ENCODE measurements at places on chromosomes 4 and X.

DNA sequence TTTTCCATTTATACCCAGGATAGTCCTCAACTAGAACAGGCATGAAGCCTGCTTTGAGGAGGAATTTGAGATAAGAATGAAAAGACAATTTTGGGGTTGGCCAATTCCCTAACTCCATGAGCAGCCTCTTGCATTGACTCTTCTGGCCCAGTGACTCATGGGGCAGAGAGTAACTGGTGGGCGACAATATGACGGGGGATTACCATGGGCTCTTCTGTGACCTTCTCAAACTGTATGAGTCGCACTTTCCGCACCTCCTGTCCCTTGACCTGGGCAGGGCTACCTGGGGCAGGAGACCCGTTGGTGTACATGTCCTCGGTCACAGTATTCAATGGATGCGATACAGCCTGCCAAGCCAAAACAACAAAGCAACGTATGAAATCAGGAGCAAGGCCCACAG is 13.3 kb downstream of the MPP1 start:
- DNase-seq = no peak

GRCh38 chr4:154004507-154005170 is 215.8 kb upstream of the SFRP2 start:
- DNase-seq = no peak

DNA sequence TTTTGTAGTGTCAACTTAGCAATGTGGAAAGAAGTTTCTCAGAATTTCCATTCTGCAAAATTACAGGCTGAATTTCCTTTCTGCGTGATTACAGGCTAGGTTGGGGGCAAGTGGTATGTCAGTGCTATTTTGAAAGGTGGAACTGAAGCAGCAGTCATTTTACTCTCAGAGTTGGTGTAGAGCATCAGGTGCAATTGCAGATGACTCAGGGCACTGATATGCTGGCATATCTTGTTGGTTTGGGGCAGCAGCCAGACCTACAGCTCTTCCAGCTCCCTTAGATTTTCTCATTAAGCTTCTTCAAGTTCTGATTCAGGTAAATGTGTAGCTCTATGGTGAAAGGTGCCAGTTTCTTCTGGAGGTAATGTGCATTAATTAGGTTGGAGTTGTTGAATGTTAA is 930.7 kb upstream of the PCDH10 start:
- no peak for DNase-seq

DNA sequence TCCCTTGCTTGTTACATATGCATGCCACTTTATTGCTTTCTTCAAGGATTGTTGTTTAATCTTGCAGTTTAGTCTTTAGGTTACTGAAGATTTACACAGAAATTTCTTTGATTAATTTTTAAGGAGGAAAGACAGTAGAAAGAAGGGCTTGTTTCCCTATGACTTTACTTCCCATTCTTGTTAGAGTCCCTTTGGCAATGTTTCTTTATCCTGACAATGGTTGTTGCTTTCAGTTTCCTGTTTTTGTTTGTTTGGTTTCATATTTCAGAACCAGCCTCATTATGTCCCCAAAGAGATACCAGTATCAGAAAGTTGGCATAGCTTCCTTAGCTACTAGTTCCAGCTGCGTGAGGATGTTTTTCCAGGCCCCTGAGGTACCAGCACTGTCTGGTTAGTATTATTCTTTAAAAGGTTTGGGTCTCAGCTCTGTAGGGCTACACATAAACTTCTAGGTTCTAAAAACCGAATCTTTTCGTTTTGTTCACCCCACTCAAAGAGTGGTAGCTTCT is 61.3 kb upstream of the UNC5C start:
- DNase-seq = no peak

DNA sequence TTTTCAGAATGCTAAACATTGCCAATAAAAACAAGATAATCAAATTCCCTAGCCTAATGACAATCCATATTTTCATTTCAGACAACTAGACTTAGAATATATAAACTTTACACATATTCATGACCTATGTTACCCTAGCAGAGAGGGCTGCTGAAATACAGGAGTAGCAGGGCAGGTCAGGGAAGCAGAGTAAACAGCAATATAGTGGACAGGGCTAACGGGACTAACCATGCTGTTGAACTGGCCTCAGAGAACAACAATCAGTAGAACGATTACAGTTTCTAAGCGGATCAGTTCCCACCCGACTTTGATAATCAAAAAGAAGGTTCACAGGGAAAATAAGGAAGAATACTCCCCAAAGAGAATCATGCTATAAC is 14.0 kb downstream of the TBCK start:
- no peak for DNase-seq

- DNase-seq = no peak
Observed at GRCh38 chr4:104989371-104989770, 157.3 kb upstream of the TET2 start.

DNA sequence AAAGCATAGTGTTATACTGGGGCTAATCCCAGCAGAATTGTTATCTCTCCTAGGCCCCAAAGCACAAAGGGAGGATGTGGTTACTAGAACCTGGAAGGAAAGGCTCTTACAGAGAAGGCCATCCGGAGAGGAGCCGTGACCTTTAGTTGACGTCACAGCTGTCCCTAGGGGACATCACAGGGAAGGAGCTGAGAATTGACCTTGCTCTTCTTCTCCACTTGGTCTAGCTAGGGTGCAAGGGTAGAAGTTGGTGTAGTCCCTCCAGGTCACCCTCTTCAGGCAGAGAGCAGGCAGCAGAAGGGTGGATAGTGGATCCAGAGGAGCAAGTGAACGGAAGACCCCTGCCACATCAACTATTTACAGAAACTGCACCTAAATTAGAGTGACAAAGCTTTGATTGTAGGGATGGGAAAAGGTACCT is 22.8 kb upstream of the FGF2 start:
- DNase-seq = peak; percentile 53

DNA sequence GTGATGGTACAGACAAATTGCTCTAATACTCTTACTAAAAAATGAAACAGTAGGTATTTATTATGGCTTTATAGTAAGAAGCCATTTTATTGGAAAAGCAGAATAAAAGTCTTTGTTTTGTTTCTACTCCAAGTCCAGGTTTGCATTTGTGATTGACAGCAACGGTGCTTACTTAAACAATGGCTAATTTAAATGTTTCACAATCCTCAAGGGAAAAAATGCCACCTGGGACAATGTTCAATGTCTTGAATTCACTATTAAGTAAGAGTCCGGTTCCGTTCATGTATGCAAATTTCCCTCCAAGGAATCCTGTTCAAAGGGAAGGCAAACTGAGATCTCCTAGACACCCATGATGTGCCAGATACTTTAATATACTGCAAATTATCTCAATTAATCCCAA is 123.6 kb downstream of the RBM47 start:
- no peak for DNase-seq

DNA sequence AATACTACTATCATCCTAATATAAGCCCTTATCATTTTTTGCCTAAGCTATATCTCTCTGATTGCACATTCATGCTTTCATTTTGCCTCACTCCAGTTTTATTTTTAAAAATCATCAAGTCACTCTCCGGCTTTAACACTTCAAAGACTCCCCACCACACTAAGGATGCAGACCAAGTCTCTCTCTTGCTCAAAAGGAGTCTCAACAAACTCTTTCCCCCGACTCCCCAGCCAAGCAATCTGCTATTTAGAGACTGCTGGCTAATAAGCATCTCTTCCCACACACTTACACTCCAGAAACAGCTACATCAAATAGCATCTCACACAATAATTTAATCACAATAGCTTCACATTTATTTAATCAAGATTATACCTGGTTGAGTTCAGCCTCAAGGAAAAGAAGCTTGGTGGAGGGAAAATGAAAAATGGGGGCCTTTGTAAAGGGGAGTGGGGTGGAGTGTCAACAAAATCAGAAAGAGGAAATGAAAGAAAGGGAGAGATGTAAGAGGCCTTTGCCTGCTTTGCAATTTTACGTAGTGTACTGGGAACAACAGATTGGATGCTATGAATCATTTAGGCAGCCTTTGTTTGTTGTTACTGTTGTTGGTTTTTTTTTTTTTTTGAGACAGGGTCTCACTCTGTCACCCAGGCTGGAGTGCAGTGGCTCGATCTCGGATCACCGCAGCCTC is 104.1 kb upstream of the MCF2 start:
- no peak for DNase-seq

DNA sequence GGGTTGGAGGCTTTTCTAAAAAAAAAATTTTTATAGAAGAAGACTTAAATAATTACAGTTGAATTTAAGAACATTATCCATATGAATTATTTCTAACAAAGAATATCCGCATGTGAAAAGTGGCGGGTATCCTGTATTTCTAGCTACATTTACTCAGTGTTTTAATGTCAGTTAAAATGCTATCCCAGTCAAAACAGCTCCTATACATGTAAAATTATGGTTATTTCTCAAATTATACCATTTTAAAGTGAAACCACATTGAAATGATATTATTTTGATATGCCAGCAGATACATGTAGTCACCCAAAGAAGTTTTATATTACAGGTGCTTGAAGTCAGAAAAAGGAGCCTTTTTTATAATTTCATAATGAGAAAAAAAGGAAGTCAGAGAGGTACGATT is 168.5 kb upstream of the ATOH1 start:
- DNase-seq = no peak

DNA sequence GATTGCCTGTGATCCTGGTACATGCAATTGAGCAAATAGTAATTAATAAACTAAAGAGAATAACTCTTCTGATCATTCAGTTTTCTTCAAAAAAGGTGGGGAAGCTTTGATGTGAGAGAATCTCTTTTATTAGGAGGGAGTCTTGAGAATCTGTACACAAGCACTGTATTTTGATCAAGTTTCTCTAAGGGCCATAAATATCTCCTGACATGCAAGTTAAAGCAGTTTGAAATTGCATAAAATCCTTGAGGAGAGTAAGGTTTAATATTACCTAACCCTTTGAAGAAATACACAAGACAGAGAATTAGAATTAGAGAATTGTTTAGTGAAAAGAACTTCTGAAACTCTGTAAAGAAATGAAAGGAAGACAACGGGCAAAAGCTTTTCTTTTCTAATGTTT is 326.9 kb downstream of the FAT4 start:
- DNase-seq = no peak

DNA sequence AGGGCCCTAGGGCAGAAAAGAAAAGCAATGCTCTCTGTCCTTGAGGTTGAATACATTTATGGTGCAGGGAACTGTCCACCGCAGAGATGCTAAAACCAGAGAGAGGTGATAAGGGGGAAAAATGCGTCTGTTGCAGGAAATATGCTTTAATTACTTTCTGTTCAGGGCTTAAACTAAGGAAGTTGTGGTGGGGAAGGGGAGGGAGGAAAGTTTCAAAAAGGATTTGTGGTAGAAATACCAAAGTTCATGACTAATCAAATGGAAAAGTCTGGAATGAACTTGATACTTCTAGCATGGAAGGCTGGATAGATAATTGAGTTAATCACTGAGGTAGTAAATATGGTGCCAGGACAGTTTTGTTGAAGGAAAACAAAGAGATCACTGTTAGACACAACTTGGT is 99.0 kb downstream of the ASB9 start:
- DNase-seq = no peak

GRCh38 chrX:111719426-111720210 is 38.6 kb downstream of the ALG13 start:
- peak; percentile 1 for DNase-seq

GRCh38 chr4:105551965-105552746 is at the start of gene ARHGEF38:
Gene ARHGEF38 (plus strand): TSS chr4:105552620. CDS start chr4:105552766, 146 bp downstream.
- DNase-seq = no peak

- no peak for DNase-seq
Observed at GRCh38 chr4:82481506-82481840, 51.1 kb downstream of the ENOPH1 start.

- DNase-seq = no peak
Observed at GRCh38 chrX:39689376-39690104, 408.2 kb downstream of the BCOR start.

GRCh38 chrX:27522500-27522899 is 59.4 kb upstream of the PPP4R3C start:
- DNase-seq = no peak

DNA sequence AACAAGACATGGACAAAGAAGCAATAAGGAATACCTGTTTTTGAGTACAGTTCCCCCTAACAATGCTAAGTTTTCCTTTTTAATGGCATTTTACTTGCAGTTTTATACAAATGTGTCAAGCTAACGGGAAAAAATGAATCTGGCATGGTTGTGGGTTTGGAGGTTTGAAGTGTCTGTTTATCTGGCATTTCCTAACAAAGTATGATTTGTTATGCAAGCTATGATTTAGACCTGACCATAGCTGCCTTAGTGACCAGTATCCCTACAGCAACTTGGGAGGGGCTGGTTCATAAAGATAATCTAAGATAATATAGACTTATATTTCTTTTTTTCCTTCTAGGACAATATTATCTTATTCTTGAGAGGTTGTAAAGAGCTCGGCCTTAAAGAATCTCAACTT is 60.6 kb downstream of the LIMCH1 start:
- DNase-seq = no peak

DNA sequence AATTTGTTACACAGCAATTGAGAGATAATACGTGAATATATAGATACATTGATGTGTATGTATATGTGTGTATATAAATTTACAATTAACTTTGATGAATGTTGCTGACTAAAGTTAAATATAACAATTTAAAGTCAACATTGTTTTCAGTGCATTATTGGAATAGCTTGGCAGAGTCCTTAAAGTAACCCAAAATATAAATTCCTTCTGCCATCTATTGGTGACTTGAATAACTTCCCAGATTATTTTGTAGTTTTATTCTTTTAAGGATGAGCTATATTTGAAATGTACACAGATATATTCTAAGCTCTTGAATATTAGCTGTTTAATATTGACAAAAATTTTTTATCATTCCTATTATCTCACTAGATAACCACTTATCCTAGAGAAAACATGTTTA is 298.2 kb upstream of the FSTL5 start:
- no peak for DNase-seq

GRCh38 chrX:14356401-14356800 is 172.9 kb upstream of the GLRA2 start:
- DNase-seq = no peak

- no peak for DNase-seq
Observed at GRCh38 chrX:41273638-41274037, 60.3 kb upstream of the DDX3X start.

GRCh38 chrX:9825129-9825790 is 39.0 kb downstream of the SHROOM2 start:
- peak; percentile 22 for DNase-seq

GRCh38 chr4:189265515-189265914 is 675.2 kb upstream of the FRG1 start:
- DNase-seq = no peak

DNA sequence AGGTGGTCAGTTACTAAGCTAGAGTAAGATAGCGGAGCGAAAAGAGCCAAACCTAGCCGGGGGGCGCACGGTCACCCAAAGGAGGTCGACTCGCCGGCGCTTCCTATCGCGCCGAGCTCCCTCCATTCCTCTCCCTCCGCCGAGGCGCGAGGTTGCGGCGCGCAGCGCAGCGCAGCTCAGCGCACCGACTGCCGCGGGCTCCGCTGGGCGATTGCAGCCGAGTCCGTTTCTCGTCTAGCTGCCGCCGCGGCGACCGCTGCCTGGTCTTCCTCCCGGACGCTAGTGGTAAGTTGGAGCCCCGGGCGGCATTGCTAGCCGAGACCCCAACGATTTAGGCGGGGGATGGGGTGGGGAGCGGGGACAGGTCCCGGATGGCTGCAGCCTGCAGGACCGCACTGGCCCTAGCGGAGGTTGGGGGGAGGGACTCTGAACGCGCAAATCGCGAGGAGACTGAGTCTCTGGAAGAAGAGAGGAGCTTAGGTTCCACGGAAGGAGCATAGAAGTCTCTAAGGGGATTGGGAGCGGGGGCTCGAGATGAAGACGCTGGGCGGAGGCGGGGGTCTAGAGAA is 573 bp downstream of the HTR2C start:
- no peak for DNase-seq

- no peak for DNase-seq
Observed at GRCh38 chr4:112423591-112423990, 92.4 kb downstream of the NEUROG2 start.

GRCh38 chrX:106649523-106650428 is 38.0 kb downstream of the RADX start:
- no peak for DNase-seq
